ENCODE measurements at places on chromosomes 16 and 17.
A peak's percentile ranks its signal among the peaks of the same experiment; 100 is the strongest.

- no peak for DNase-seq
Measured at GRCh38 chr17:9912121-9913099, 7.3 kb upstream of the RCVRN start.

- DNase-seq: peak; percentile 72
Measured at GRCh38 chr16:24853830-24854229, 8.1 kb downstream of the SLC5A11 start.

DNA sequence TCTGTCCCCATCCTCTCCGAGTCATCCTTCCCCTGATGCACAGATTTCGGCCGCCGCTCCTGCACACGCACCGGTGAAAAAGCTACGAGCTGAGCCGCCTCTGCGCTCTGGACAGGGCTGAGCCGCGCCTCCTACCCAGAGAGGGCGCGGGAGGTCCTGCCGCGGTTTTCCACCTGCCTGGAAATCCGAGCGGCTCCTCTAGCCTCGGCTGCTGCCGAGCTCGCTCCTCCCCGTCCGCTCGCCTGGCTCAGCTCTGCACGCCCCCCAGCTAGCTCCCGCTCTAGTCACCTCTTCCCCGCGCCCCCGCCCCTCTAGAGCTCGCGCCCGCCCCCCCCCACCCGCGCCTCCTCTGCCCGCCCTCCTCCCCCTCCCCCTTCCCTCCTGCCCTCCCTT, 198 bp upstream of the SHISA9 start:
- DNase-seq: no peak

DNA sequence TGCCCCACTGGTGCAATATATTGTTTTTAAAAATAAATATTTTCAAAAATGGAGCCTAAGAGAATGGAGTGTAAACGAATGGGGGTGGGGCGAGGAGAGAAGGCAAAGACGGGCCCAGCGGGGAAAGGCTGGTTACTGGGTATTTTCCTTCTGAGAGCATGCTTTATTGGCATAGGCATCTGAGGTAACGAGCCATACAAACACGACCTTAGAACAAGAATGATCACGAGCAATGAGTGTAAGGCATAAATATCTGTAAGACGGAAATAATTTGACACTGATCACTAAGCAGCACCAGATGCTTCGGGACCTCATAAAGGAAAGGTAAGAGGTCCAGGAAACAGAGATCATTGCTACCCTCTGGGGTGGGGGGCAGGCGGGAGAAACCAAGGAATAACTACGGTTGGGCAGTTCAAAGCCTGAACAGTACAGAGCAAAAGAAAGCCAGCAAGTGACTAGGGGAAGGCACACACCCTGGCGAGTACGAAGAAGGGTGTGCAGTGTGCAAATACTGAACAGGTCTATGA, 959 bp downstream of the SSH2 start:
- DNase-seq: no peak

- no peak for DNase-seq
Measured at GRCh38 chr17:71329310-71330098, 791.3 kb upstream of the SOX9 start.

- no peak for DNase-seq
Measured at GRCh38 chr17:50627782-50628601, 6.7 kb upstream of the ABCC3 start.

DNA sequence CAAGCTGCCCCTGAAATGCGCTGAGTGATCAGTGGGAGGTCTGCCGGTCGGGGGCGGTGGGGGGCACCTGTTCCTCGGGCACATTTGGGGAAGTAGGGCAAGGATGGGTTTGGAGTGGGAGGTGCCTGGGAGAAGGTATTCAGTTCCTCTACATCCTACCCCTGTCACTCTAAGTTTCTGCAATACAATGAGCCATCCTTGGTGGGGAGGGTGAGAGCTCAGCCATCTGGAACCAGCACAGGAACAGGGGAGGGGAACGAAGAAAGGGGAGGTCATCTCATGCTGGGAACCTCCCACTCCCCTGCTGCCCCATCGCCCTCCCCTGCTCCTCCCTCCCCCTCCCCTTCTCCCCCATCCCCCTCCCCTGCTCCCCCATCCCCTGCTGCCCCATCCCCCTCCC, 4.2 kb downstream of the DPH1 start:
- peak; percentile 22 for DNase-seq

DNA sequence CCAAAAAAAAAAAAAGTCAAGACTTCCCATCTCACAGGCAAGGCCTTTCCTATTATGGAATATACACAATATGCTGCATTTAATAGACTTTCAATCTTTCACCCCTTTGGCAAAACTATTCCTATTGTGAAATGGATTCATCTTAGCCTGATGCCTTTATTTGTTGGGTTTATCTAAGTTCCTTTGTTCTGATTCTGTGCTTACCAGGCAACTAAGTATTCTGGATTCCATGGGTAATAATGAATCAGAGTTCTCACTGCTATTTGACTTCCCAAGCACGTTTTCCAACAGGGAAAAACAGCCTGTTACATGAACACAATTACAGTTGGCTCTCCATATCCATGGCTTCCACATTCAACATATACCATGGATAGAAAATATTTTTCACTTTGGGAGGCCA, 135.5 kb downstream of the MYO1D start:
- no peak for DNase-seq

DNA sequence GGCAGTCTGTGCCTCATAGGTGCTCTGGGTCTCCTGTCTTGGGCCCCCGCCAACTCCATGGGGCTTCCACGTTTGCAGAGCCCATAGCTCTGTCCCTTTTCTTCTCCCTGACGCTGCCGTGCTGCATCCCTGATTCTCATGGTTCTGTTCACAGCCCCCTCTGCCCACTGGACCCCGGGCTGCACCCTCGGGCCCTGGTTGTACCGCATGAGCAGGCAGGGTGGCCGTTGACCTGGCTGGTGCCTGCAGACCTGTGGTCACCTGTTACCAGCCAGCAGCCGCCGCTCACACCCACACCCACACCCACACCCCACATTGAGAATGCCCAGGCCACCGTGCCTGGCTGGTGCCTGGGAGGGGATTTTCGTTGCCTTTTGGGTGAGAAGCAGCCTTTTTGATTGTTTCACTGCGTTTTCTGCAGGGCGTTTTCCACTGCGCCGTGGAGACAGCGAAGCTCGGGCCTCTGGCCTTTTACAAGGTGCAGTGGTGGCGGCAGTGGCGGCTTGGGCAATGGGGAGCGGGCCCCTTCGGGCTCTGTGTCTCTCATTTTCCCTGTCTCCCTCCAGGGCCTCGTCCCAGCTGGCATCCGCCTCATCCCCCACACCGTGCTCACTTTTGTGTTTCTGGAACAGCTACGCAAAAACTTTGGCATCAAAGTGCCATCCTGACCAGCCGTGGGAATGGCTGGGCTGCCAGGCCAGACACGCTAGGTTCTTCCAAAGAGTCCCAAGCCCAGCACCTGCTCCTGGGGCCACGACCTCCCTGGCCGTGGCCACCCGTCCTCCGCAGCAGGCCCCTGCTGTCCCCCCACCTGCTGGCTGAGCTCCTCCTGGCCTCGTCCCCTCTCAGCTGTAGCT, 7.6 kb downstream of the SLC25A10 start:
- DNase-seq: no peak

- DNase-seq: no peak
Measured at GRCh38 chr17:57984261-57984890, 3.7 kb downstream of the VEZF1 start.

- no peak for DNase-seq
Measured at GRCh38 chr17:17757391-17757791, 76.1 kb downstream of the RAI1 start.

DNA sequence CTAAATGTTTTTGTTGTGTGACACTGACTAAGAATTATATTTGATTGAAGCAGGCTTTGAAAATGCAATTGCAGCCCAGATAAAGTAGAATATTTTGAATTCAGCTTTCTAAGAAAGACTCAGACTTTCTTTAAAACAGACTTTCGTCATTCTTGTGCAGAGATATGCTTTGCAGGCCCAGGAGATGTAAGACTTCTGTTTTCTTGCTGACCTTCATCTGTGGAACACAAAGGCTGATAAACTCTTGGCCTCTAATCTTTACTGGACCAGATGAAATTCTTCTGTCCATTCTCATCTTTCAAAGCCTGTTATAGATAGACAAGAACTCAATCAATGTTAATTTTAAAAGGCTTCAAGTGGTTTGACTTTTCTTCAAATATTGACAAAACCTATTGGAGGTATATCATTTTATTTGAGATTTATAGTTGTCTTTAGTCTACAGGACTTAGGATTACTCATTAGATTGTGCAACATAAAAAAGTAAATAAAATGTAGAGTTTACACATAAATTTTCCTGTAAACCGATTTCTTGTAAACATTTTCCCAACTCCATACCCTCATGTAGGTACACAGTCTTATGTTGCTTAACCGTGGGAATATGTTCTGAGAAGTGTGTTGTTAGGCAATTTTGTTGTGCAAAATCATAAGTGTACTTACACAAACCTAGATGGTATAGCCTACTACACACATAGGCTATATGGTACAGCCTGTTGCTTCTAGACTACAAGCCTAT, 94.2 kb downstream of the MAP2K4 start:
- DNase-seq: no peak

DNA sequence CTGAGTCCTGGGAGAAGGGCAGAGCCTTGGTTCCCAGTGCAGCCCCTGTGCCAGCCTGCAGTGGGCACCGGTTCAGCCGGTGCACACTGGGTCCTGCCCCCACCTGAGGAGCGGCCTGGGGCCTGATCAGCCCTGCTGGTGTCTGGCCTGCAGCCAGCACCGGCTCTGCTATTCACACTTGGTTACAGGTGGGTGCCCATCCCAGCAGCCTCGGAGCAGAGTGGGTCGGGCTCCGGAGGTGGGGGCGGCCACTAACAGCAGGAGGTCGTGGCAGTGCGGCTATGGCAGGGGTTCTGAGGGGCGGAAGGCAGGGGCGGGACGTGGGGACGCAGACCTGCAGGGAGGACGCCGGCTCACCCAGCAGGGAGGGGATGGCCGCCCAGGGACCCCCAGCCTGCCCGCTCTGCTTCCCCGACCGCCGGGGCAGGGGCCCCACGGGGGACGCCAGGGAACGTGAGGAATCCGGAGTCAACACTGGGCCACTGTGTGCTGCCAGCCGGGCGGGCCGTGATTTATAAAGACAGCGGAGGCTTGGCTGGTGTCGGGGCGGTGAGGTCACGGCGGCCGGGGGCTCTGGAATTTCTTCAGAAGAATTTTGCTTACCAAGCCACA, 20.3 kb downstream of the METRNL start:
- no peak for DNase-seq

DNA sequence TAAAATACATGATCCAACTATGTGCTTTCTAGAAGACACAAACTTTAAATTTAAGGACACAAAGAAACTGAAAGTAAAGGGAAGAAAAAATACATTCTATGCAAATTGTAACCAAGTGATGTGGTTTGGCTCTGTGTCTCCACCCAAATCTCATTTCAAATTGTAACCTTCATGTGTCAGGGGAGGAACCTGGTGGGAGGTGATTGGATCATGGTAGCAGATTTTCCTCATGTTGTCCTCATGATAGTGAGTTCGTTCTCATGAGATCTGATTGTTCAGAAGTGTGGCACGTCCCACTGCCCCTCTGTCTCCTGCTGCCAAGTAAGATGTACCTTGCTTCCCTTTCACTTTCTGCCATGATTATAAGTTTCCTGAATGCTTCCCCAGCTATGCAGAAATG, 15.0 kb downstream of the OR1A1 start:
- DNase-seq: no peak

DNA sequence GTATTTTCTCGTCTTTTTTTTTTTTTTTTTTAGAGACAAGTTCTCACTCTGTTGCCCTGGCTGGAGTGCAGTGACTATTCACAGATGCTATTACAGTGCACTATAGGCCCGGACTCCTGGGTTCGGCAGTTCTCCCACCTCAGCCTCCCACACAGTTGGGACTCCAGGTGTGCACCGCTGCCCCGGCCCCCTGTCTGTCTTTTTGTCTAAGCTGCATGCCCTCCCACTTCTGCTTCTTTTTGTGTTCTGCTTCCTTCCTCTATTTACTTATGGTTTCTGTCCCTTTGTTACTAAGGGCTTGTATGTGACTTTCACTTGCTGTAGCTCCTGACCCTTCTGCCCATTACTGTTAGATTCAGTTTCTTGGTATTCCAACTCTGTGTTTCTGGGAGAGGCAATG, 20.5 kb downstream of the SLC7A6 start:
- no peak for DNase-seq

DNA sequence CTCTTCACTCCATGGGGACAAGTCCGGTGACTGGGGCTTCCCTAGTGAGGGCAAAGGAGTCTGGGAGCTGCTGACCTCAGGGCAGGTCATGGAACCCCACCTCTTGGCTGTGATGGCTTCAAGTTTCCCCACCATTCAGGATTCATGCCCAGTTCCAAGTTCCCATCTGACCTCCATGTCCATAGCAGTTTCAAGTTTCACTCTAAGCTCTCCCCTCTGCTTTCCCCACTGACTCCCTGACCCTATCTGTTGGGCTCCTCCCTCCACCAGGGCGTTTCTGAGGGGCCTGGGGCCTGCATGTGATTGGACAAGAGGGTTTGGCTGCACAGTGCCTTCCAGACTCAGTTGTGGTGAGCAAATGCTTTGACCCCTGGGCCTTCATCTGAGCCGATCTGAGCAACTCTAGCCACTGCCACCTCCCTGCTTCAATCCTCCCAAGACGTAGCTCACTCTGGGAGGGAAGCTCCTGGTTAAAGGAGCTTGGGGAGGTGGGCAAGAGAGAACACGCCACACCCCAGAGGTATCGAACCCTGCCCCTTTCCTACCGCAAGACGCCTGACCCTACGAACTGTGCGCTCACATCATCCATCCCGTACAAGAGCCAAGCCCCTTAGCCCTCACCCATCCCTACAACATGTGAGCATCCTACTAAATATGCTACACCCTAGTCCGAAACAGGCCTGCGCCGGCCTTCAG, 8.3 kb downstream of the ZNF629 start:
- DNase-seq: no peak

- no peak for DNase-seq
Measured at GRCh38 chr16:67927131-67927941, 4.3 kb downstream of the CTRL start.

DNA sequence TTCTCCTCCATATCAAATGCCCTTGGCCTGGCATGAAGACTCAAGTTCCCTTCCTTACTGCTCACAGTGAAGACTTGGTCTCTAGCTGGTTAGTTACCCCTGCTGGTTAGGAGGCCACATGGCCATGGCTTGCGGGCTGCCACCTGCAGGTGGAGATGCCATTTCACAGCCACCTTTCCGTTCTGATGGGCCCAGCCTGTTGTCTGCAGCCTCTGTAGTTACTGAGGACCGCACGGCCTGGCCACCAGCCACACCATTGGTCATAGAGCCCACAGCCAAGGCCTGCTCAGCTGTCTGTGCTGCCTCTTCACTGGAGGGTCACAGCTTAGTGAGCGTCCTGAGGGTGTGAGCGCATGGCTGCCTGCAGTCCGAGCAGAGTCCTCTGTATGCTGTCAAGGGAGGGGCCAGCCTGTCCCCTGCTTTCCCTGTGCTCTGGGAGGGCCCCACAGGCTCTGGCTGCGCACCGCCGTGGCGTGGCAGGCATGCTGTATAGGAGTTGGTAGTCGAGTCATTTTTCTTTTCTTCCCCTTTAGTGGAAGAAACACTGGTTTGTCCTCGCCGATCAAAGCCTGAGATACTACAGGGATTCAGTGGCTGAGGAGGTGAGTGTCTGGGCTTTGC, 59.2 kb downstream of the PLD6 start:
- DNase-seq: no peak

DNA sequence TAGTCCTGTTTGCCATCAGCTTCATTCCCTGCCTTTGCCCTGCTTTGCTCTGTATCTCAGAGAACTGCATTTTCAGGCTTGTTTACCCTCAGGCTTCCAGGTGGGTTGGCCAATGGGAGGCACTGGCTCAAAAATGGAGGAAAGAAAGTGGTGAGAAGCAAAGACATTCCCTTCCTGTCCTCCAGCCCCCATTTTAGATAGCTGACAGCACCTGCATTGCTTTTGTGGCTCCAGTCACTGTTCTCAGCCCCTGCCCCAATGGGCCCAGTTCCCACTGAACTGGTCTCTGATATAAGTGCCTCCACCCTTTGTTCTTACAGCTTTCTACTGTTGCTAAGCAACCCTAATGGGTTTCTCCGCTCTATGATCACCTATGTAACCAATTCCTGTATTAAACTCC, 19.4 kb upstream of the SDK2 start:
- no peak for DNase-seq

Measured in T1000 (cell line).